ENCODE measurements at places on chromosomes 2 and 18. TPM values are rescaled to one million over a fixed set of nuclear protein-coding genes. Genes with fewer than 3 reads are reported as not detected.

DNA sequence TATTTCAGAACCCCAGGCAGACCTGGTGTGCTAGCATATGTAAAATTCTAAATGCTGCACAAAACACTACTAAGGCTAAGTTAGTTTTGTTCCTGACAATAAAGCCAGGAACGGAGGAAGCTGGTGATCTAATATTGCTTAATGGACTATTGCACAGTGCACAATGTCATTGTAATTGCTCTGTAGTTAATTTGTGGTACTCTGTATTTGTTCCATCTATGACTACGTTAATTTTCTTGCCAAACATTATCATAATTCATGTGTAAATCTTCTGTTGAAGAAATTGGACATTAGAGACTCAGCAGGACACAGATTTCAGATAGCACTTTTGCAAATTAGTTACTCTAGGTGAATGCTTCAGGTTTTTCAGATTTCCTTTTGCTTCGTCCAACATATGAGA, 232.3 kb downstream of the RIT2 start:
- no peak for DNase-seq

DNA sequence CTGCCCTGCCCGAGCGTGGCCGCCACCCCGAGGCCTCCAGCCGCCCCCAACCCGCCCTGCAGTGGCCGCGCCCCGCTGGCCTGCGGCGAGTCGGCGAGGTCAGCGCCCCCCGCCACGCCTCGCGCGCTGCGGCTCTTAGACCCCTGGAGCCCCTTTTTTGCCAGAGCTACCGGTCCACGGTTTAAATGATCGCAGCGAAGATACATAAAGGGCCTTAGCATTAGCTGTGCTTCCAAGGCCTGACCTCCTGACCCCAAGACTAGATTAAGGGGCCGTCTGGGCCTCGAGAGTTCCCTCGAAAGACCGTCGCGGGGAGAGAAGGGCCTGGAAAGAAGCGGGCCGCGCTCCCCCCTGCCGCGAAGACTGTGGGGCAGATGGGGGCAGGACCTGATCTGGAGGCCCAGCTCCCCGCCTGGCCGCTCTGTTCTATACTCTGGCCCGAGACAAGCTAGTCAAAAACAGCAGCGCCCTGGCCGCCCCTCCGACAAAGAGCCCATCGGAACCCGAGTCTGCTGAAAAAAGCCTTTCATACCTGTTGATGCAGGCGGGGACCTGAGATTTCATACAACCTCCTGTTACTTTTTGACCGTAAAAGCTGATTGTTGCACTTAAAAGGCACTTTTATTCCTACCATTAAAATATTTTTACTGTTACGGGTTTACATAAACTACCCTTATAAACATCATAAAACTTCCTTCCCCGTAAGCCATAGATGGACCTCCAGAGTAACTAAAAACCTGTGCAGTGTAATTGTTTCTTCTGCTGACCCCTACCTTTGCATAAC, 68.7 kb upstream of the PSMD14 start:
- no peak for DNase-seq

- no peak for DNase-seq
Observed at GRCh38 chr2:113895819-113896563, 6.1 kb downstream of the ACTR3 start.

GRCh38 chr2:143588746-143589145, 459.5 kb downstream of the ARHGAP15 start:
- no peak for DNase-seq

GRCh38 chr2:64625299-64626145, 28.2 kb downstream of the SERTAD2 start:
- DNase-seq = no peak

DNA sequence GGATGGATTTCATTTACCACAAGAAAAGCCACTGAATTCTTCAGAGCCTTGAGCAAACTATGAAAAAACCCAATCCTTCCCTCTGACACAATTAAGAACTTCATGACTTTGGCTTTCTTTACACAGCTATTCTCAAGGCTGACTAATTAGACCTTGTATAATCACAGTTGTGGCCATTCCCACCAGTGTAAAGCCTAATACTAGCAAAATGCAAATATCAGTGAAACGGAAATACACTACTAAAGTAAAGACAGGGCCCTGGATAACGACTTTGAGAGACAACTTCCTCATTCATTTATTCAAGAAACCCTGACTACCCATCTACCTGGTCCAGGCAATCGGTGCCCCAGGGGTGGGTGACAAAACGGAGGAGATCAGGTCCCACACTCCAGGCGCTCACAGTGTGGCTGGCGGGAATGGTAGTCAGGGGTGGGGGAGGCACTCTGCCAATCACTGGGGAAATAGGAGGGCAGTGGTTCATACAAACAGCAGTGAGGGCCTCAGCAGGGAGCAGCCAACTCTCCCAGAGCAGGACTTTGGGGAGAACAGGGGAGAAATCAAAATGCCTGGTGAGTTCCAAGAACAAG, 28.1 kb downstream of the TMEM163 start:
- no peak for DNase-seq

GRCh38 chr2:174124181-174124580, 124.2 kb downstream of the OLA1 start:
- no peak for DNase-seq

GRCh38 chr18:11178951-11179549, 29.7 kb upstream of the PIEZO2 start:
- DNase-seq = peak; percentile 85

DNA sequence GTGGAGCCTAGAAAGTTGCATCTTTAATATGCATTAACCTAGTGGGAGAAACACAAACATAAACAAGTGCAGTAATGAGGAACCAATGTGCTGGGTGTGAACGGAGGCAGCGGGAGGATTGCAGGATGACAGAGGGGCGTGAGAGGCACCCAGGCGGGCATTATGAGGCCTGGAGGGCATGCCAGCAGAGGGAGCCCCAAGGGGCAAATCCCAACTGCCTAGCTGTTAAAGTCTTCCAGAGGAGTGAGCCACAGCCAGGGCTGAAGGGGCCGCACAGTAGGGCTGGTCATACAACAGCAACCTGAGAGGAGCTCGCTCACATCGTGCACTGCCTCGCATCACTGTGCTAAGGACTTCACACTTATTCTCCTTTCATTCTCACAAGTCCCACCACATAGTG, 13.3 kb upstream of the PRELID3A start:
- no peak for DNase-seq

DNA sequence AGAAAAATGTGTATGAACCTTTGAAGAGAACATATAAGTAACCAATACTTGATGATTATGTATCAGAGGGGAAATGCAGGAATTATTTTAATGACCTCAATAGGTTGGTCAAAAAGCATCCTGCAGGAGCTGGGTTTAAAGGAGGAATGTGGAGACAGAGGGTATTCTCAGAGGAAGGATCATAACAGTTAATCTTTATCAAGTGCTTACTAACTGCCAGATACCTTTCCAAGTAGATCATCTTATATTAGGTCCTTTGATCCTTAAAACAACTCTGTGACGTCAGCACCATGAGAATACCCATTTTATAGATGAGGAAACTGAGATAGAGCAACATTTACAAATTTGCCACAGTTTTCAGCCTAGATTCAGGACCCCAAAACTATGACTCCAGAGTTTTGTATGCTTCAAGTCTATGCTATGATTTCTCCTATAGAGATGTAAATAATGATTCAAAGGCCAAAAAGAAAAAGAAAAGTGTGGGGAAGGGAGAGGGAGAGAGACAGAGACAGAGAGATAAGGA, 3.0 kb downstream of the RFTN2 start:
- DNase-seq = no peak

- DNase-seq = no peak
Observed at GRCh38 chr2:201261471-201261870, 1.1 kb downstream of the CASP8 start.

DNA sequence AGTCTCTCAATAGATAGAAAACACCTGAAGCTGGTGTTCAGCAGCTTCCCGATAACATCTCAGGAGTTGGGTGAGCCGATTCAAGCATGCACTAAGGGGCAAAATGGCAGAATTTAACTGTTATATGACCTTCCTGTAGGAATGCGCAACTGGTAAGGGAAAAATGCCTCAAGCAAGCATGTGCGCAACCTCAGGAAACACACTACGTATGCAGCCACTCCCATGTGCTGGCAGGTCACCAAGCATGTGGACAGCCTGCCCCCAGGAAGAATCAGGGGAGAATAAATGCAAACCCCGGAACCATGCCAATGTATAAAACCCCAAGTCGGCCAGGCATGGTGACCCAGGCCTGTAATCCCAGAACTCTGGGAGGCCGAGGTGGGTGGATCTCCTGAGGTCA, 645.6 kb downstream of the NYAP2 start:
- DNase-seq = no peak

DNA sequence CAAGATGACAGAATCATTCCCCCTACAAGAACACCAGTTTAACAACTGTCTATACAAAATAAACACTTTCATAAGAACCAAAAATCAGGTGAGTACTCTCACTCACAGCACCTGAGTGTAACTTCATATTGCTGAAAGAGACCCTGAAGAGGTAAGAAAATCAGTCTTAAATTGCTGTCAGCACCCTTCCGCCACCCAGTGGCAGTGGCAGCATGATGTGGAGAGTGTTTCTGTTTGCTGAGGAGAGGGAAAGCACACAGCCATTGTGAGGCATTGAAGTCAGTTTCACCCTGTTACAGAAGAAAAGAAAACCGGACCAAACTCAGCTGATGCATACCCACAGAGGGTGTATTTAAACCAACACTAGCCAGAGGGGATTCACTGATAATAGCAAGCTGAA, 1240.8 kb upstream of the CRIM1 start:
- no peak for DNase-seq

Gene MAL
- total RNA-seq = 13.0 TPM

Gene CNDP1
- total RNA-seq = 0.97 TPM

Gene HOXD13
- total RNA-seq = not detected
